ENCODE measurements at places on chromosomes 16 and 17.

- DNase-seq: no peak
Measured at GRCh38 chr17:68391561-68392268, 65.6 kb downstream of the WIPI1 start.

DNA sequence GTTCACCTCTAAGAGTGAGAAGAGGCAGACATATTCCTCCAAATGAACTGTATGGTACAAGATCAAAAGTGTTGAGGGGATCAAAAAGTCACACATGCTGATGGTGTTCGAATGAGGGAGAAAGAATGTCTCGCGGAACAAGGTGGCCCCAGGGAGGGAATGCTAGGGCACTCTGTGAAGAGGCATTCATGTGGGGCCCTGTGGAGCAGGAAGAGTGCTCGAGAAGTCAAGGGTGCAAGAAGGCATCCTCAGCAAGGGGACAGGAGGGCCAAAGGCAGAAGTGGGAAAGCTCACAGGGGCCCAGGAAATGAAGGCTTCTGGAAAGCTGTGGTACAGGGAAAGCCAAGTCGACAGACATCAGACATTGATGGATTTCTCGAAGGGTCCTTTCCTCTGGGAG, 6.1 kb upstream of the MYH3 start:
- DNase-seq: no peak

DNA sequence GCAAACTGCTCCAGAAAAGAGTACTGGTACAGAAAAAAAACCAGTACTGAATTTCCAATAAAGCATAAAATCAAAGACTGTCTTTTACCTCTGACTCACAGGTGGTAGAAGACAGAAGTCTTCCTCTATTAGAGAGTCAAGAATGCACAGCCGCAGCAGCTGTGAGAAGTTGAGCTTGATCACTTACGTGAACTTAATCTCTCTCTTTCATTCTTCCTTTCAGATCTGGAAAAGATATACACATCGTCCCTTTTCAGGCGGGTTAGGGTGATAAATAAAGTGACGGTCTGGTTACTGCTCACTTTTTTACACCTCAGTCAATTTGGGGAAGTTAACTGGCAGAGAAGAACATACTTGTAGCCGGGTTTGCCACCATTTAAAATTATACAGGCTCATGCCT, 3.9 kb downstream of the IFT140 start:
- no peak for DNase-seq

DNA sequence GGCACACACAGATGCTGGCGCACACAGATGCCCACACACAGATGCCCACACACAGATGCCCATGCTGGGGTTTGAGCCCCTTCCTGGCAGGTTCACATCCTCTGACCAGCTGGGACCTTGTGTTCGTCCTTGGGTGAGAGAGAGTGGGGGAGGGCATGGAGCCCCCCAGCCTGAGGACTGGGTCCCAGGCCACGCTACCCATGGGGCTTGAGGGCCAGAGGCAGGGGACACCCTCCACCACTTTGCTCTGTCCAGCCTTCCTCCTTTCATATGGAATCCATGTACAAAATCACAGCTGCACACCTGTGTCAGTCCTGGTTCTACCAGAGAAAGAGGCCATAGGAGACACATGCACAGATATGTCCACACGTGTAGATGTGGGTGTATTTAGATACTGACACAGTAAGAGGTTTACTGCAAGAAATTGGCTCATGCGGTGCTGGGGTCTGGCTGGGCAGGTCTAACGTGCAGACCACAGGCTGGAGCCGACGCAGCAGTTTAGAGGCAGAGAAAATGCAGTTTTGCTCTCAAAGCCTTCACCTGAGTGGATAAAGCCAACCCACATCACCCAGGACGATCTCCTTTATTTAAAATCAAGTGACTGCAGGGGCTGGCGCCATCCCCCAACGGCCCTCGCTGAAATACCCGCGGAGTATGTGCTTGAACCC, 10.8 kb downstream of the SLC22A31 start:
- no peak for DNase-seq

GRCh38 chr17:44546671-44547606, 10.3 kb upstream of the FZD2 start:
- no peak for DNase-seq

- no peak for DNase-seq
Measured at GRCh38 chr16:69031877-69032301, 73.6 kb upstream of the HAS3 start.
